ENCODE measurements at places on chromosomes 11 and 22.

DNA sequence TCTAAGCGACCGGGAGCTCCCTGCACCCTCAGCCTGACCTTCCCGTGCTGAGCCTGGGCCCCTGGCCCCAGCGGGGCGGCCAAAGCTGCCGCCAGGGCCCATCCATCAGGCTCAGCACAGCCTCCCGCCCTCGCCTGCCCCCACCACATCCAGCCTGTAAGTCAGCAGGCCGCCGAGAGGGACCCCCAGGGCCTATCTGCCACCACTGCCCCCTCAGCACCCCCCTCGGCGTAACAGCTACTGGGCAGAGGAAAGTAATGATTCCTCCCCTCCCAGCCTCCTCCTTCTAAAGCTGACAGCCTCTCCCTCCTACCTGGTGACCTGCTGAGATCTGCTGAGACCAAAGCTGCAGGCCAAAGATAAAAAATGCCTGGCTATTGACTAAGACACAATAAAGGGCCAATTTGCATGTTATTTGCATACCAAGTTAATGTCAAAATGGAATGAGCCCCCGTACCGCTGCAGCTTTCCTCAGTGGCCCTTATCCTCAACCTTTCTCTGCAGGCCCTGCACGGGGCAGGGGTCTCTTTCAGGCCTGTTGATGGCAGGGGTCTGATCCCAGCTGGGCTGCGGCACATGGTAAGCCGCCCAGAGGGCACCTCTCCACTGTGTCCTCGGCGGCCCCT, 51.6 kb downstream of the RPUSD4 start:
- DNase-seq: no peak

GRCh38 chr11:61529537-61530225, 21.1 kb downstream of the LRRC10B start:
- DNase-seq: no peak

DNA sequence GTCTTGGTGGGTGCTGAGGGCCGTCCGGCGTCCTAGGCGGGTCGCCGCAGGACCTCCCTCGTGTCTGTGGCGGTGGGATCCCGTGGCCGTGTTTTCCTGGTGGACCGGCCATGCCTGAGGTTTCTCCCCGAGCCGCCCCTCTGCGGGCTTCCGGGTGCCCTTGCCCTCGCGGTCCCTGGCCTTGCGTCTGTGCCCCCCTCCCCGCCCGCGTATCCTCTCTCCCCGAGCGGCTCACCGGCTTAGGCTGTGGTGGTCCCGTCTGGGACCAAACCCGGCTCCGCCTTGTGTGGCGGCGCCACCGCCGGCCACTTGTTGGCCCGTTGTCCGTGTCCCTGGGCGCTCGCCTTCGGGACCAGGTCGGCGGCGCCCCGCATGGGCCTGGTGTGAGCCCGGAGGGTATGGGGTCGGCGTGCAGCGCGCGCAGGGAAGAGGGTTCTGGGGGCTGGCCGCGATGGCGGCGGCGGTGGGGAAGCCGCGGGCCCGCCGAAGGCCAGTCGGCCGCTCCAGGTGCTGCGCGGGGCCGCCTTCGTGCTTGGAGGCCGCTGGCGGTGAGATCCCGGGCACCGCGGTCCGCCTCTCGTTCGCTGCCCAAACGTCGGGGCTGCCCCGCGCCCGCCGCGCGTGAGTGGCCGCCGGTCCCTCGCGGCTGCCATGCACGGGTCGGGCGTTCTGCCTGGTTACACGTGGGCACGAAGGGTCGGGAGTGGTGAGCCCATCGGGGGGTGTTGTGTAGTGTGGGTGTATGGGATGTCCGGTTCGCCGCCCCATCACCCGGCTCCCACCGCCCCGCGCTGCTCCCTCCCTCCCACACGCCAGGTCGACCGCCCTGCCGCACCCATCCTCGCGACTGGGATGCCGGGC, 3899.1 kb upstream of the OR11H1 start:
- DNase-seq: no peak

- peak; percentile 69 for DNase-seq
Observed at GRCh38 chr11:128246810-128247594, 340.4 kb downstream of the ETS1 start.

GRCh38 chr11:16365581-16366228, 9.4 kb upstream of the SOX6 start:
- peak; percentile 42 for DNase-seq

DNA sequence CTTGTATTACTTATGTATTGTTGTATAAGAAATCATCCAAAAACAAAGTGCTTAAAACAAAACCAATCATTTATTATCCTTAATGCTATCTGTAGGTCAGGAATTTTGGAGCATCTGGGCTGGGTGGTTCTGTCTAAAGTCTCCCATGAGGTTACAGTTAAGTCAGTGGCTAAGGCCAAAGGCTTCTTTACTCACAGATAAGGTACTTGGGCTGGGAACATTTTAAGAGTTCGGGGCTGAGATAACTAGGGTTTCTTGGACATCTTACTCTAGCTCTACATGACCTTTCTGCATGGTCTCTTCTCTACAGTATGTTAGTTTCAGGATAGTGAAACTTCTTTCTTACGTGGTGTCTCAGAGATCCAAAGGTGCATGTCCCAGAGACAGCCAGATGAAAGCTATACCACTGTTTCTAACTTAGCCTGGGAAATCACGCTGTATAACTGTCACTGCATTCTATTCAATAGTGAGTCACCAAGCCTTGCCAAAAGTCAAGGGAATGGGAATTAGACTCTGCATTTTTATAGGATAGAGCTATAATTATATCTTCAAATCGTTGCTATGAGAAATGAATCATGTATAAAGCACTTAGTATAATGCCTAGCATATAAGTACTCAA, 29.6 kb downstream of the SOX6 start:
- peak; percentile 43 for DNase-seq

DNA sequence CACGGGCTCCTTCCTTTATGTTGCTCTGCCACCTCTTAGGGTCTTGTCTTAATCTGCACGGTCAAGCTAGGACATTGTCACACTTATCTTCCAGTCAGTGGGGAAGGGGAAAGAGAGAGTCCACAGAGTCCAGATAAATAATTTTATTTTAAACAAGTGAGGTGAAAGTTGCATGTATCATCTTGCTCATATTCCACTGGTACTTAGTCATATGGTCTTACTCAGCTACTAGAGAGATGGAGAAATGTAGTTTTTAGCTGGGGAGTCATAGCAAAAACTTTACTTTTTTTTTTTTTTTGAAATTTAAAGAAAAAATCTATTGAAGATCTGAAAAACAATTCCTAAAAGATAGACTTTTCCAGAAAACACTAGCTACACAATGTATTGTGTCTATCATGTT, 29.0 kb downstream of the PDE3B start:
- peak; percentile 48 for DNase-seq

DNA sequence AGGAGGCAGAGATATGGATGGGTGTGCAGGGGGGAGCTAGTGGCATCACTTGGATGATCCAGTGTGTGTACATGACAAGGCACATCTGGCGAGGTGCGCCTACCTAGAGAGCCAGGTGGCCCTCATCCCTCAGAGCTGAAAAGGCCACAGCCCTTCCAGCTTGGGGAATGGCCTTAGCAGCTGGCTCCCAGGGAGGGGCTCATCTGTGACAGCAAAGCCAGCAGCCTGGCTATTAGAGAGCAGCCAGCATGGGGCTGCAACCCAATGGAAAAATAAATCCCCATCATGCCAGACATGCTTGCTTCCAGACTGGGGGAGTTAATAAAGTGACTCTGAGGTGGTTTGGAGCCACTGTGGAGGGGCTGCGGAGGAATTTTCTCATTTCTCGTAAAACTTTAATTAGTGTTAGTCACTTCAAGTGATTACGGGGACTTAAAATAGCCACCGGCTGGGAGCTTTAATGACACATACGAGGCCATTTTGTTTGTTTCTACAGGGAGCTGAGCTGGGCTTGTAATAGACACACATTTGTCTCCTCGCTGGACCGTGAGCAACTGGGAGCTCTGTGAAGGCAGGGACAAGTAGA, 111.2 kb upstream of the ALX4 start:
- no peak for DNase-seq

DNA sequence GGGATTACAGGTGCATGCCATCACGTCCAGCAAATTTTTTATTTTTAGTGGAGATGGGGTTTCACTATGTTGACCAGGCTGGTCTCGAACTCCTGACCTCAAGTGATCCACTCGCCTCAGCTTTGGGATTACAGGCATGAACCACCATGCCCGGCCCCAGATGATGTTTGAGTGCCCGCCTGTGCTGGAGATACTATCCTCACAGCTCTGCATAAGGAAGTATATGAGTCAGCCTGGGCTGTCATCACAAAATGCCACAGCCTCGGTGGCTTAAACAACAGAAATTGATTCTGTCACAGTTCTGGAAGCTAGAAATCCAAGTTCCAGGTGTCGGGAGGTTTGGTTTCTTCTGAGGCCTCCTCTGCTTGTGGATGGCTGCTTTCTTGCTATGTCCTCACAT, 119.3 kb downstream of the OSBP2 start:
- DNase-seq: no peak

DNA sequence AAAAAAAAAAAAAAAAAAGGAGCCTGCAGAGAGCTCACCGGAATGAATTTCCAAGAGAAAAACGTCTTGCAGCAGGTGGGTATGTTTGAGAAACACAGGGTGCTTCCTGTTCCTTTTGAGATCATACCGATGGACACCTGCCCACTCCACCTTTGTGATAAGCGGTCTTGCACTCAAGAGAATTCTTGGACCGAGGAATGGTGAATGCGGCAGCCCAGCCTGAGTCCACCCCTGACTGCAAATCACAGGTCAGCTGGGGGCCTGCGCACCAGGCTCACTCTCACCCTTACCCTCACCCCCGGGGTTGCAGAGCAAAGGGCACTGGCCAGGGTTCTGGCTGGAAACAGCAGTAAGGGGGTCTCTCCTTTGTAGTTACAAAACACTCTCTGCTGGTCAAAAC, 16.8 kb upstream of the TEF start:
- no peak for DNase-seq

GRCh38 chr11:62088331-62088933, 35.4 kb upstream of the INCENP start:
- no peak for DNase-seq

DNA sequence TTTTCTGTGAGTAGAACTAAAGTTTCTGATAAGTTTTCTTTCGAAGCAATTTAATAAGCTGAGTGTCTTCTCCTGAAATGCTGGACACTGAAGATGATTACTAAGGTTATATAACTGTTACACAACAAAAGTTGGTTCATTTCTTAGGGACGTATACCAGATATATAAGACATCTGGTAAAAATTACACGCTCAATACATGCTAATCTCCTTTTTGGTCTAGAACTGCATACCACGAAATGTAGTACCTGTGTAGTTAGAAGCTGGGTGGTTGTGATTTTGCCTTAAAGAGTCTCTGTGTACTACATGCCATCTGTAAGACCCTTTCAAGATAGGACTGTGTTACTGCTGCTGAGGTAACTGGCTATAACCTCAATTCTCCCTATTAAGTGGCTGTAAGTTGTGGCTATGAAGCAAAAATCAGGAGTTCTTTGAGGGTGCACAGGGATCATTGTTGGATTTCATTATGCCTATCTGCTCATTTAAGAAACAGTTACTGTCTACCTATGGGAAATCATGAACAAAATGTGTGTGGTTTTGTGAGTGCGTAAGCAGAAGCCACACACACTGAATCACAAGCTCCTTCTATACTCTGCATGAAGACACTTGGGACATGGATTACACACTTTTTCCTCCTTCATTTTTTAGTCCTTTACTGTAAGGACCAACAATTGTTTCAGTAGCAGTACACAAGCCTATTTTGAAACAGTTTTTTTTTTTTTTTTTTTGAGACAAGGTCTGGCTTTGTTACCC, 195.9 kb downstream of the SWAP70 start:
- DNase-seq: peak; percentile 30

DNA sequence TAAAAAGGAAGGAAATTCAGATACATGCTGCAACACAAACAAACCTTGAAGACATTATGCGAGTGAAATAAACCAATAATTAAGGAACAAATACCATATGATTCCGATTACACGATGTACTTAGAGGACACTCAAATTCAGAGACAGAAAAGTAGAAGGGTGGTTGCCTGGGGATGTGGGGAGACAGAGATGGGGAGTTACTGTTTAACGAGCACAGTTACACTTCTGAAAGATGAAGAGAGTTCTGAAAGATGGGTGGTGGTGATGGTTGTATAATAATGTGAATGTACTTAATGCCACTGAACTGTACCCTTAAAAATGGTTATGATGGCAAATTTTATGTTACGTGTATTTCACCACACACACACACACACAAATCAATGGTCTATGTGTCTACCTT, 14.7 kb downstream of the ZBTB44 start:
- no peak for DNase-seq

DNA sequence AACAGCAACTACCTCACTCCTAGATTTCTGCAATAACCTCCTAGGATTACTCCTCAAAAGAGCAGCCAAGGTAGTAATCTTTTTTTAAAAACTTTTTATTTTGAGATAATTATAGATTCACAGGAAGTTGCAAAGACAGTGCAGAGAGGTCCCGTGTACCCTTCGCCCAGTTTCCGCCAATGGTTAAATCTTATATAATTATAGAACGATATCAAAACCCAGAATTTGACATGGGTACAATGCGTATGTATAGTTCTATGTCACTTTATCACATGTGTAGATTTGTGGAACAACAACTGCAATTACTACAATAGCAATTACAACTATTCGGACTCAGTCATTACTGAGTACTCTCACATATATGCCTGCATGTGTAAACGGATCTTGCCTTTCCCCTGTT, 94.8 kb upstream of the APOA1 start:
- DNase-seq: no peak

DNA sequence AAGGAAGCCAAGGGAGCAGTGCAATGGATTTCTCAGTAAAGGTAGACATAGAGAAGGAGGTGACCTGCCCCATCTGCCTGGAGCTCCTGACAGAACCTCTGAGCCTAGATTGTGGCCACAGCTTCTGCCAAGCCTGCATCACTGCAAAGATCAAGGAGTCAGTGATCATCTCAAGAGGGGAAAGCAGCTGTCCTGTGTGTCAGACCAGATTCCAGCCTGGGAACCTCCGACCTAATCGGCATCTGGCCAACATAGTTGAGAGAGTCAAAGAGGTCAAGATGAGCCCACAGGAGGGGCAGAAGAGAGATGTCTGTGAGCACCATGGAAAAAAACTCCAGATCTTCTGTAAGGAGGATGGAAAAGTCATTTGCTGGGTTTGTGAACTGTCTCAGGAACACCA, 6.6 kb downstream of the TRIM22 start:
- DNase-seq: no peak

GRCh38 chr11:79076526-79077115, 364.2 kb downstream of the TENM4 start:
- no peak for DNase-seq

DNA sequence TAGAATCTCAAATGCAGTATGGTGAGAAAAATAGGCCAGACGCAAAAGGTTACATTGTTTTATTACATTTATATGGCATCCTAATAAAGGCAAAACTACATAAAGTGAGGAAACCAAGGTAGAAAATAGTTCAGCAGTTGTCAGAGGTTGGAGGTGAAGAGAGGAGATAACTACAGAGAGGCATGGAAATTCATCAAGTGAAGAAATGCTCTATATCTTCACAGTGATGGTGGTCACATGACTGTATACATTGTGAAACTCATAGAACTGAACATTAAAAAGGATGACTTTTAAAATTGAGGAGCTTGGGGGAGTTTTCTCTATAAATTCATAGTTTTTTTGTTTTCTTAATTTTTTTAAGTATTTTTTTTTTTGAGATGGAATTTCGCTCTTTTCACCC, 14.4 kb downstream of the LGR4 start:
- no peak for DNase-seq
